ENCODE measurements at places on chromosomes 2 and 18.
A peak's percentile ranks its signal among the peaks of the same experiment; 100 is the strongest.

- no peak for DNase-seq
Observed at GRCh38 chr18:44198612-44199284, 481.9 kb upstream of the SETBP1 start.

GRCh38 chr2:37782721-37783371, 111.4 kb upstream of the CDC42EP3 start:
- no peak for DNase-seq

GRCh38 chr2:202035089-202035940, 1.7 kb downstream of the FZD7 start:
- DNase-seq: peak; percentile 61

GRCh38 chr2:89844221-89844943, 1152.9 kb downstream of the RPIA start:
- no peak for DNase-seq

DNA sequence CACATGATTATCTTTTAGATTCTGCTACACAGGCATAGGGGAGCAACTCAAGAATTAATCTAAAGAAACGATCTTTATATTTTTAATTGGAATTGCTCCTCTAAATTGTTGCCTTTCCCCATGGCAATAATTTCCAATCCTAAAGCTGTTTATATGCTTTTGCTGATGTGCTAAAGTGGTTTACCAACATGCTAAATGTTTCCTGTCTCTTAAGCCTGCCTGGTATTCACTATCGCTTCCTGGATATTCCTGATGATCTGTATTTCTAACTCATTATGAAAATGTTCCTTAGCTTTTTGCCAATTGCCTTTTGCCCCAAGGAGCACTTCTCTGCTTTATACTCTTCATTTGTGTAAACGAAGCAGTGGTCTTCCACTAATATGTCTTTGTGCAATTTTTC, 65.8 kb downstream of the PTPN2 start:
- no peak for DNase-seq

DNA sequence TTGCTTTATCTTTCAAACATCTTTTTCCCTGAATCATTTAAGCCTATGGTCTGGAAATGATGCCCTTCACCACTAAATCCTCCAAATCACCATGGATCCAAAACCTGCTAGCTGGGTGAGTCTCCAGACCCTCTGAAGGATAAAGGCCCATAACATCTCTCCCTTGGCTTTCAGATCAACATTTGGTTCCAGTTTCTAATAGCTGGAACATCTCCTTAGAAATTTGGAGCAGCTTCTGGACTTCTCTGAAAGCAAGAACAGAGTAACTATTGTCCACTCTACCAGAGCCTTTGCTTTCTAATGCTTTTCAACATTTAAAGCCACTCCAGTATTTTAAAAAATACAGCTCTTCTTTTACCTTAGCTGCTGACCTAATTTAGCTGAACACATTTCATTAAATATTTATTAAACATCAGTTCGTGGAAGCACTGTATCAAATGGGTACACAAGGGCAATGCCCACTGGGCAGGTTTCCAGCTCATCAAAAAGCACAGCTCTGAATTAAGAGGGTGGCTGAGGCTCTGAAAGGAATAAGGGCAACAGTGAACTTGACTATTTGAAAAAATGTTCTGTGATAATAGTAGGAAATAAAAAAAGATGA, 75.3 kb downstream of the GALNT3 start:
- no peak for DNase-seq

DNA sequence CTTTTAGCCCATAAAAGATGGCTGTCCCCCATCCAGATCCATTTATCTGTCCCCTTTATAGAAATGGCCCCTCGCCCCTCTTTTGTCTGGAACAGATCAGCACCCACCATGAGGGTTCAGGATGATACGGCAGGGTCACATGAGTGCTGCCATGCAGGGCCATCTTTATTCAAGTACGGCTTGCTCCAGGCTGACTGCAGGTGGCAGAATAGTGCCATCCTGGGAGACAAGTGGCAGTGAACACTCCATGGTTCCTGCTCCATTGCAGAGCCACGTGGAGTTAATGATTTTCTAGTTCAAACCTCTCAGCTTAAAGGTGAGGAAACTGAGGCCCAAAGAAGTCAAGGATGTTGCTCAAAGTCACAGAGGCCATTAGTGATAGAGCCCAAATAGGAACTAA, 180.6 kb downstream of the CLIP4 start:
- peak; percentile 22 for DNase-seq

DNA sequence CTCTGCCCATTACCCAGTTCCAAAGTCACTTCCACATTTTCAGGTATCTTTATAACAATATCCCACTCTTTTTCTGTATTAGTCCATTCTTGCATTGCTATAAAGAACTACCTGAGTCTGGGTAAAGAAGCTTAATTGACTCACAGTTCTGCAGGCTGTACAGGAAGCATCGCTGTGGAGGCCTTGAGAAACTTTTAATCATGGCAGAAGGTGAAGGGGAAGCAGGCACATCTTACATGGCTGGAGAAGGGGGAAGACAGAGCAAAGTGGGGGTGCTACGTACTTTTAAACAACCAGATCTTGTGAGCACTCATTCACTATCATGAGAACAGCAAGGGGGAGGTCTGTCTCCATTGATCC, 85.4 kb upstream of the MAP4K3 start:
- no peak for DNase-seq

DNA sequence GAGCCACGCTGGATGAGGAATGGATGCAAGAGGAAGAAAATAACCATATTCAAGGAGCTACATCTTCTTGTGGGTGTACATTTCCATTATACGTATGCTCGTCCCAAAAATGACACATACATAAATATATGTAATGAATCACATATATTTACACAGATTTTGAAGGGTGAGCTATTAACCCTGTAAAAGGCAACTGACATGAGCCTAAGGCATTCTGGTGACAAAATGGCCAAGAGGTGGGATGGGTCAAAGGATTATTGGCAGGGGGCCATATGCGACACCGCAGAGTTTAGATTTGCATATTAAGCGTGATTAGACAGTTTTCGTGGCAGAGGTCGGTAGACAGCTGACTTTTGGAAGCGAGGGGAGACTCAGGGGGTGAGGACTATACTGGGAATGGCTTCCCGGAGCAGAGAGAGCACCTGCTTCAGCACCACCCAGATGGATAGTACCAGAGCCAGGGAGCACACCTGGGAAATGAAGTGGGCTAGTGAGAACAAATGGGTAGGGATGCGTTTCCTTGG, 431 bp upstream of the CNRIP1 start:
- DNase-seq: peak; percentile 57

DNA sequence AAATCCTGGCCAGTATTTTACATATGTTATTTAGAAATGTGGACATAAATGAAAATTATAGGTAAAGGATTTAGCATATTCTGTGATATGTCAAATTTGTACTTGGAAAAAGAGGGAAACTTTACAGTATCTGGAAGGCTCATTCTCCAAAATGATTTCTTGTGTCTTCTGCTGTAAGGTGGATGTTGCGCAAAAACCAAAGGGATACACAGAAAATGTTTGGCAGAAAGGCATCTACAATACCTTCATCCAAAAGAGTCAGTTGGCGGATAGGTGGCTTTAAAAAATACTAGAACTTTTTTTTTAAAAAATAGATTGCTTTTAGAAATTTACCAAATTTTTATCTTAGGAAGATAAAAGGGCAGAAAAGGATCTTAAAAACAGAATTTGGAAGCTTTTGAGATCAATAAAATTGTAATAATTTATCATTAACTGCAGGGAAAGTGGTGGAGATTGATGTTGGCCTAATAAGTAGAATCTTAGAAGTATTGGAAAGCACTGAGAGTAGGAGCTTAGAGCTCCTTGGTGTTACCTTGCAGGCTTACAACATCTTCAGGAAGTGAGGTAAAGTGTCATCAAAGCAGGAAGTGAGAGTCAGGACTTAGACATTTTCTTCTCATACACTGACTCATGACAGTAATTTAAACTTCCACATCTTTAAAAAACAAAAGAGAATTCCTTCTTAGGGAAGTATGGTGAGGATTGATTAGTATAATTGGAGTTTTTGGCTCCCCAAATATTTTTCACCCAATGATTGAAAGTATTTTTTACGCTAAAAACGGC, 2.1 kb downstream of the NABP1 start:
- DNase-seq: no peak

- DNase-seq: no peak
Observed at GRCh38 chr18:45355944-45356520, 259.2 kb upstream of the SLC14A2 start.

DNA sequence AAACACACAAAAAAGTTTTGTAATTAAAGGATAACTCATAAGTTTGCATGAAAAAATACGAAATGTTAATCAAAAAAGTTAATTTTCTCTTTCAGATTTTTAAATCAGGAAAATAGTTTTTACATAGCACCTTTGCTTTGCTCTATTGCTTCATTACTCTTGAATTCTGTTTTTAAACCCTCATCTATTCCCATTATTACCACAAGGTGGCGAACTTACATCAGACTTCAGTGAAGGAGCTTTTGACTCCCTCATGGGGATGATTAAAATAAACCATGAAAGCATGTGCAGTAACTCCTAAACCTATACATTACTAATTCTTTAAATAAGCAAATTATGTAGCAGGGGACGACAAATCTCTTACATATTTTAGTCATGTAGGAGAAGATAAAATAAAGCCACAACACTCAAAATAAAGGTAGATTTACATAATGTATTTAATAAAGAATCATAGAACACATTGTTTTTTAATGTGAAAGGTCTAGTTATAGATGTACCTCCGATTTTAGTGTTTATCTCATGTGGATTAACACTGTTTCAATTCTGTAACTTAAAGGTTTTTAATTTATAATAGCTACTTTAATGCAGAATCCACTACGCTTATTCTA, 105.2 kb downstream of the NETO1 start:
- peak; percentile 46 for DNase-seq

GRCh38 chr2:105104208-105104731, 66.4 kb downstream of the MRPS9 start:
- DNase-seq: no peak

DNA sequence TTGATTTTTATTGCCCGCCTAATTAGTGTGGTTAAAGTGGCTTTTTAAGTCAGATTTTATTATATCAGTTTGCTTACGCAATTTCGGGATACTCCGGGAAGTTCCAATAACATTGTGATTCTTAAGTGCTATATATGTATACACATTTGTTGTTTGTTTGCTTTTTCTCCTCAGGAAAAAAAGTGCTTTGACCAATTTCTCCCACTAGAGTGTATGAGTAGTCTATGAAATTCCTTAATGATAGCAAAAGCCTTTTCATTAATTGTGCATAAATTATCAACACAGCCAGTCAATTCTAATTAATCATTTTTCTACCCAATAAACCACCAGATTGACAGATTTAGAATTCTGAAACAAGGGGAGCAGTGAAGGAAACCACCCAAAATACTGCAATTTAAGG, 172.2 kb downstream of the DPP10 start:
- DNase-seq: no peak

- DNase-seq: no peak
Observed at GRCh38 chr2:161814008-161814660, 189.9 kb downstream of the SLC4A10 start.

DNA sequence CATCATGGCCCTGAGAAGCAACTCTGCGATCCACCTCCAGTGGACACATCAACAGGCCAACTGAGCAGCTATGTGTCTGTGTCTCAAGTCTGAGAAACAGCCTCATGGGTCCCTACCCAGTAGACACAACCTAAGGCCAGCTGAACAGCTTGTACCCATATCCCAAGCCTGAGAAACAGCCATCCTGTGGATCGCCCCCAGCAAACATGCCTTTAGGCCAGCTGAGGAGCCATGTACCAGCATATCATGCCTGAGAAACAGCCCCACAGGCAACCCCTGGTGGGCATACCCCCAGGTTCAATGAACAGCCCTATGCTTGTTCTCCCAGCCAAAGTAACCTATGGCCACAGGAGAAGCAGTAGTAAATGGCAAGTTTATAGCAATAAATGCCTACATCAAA, 126.7 kb upstream of the OTX1 start:
- no peak for DNase-seq

- DNase-seq: no peak
Observed at GRCh38 chr2:69322631-69323030, 64.4 kb downstream of the GFPT1 start.

- no peak for DNase-seq
Observed at GRCh38 chr18:65788373-65788772, 37.6 kb downstream of the CDH7 start.

- DNase-seq: no peak
Observed at GRCh38 chr2:152861349-152861942, 143.0 kb downstream of the ARL6IP6 start.

DNA sequence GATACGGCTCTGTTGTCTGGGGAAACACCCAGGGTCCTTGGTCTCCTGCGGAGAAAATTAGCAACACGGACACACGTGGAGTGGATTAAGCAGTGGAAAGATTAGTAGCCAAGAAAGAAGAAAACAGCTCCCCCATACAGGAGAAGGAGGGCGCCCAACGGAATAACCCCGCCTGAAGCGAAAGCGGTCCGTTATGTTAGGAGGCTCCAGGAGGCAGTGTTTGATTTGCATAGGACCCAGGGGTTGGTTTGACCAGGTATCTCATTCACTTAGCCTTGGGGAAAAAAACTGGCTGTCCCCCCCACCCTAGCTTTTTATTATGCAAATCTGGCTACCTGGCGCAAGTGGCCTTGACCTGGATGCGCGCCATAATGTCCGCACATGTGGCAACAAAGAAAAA, 170.1 kb upstream of the KYNU start:
- no peak for DNase-seq

- no peak for DNase-seq
Observed at GRCh38 chr18:75041586-75041985, 167.4 kb downstream of the PTGR3 start.

DNA sequence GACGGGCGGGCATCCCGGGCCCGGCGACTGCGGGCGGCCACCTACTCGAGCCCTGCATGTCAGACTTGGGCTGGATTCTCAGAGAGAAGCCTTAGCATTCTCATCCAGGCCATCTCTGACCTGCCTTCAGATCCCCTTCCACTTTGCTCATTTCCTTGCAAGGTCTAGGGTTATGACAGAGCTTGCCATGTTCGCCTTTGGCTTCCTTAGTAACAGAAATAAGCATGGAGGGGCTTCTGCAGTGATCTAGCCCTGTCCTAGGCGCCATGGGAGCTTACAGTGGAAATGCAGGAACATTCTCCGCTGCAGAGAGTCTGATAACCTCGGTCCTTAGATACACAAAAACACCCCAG, 632 bp upstream of the ACVR1 start:
- no peak for DNase-seq

DNA sequence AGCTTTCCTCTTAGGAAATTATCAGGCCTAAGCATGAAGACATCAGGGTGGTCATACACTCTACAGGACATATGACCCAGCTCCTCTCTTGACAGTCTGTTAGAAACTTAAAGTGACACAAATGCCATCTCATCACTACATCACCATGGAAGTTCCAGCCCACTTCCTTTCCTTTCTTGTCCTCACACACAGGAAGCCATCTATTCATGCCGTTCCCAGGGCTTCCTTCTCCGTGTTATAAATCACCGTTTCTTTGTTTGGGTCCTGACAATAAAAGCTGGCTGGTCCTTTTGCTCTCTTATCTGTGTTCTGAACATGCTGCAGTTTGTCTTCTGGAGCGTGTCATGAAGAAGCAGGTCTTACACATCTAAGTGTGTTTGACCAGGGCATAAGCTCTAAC, 692.1 kb upstream of the CELF4 start:
- no peak for DNase-seq

GRCh38 chr2:112156152-112156986, 18.2 kb downstream of the FBLN7 start:
- no peak for DNase-seq

GRCh38 chr2:27118525-27119329, at the start of gene CGREF1:
TSS of gene CGREF1 (minus strand) at chr2:27119128. CDS start at chr2:27104366, 14,762 bp downstream.
- DNase-seq: no peak
